ENCODE measurements at places on chromosomes 3 and 15. TPM values are rescaled to one million over a fixed set of nuclear protein-coding genes. Genes with fewer than 3 reads are reported as not detected.

The IL16 gene
- total RNA-seq, result not detected

The CTXN2 gene
- not detected for total RNA-seq

The COLQ gene
- 2.4 TPM for total RNA-seq

The WDR93 gene
- total RNA-seq, result 1.5 TPM

The PLA2G4E gene
- total RNA-seq, result not detected

The ADPRH gene
- 3.3 TPM for total RNA-seq

The THSD4 gene
- total RNA-seq, result 23.1 TPM

The CHRM5 gene
- not detected for total RNA-seq

The CPLX3 gene
- total RNA-seq, result not detected

The OR5H14 gene
- not detected for total RNA-seq

The ULK4 gene
- 8.5 TPM for total RNA-seq

The SLC24A1 gene
- 15.8 TPM for total RNA-seq
